ENCODE measurements at places on chromosomes 16 and 17. TPM values are rescaled to one million over a fixed set of nuclear protein-coding genes. Genes with fewer than 3 reads are reported as not detected.

DNA sequence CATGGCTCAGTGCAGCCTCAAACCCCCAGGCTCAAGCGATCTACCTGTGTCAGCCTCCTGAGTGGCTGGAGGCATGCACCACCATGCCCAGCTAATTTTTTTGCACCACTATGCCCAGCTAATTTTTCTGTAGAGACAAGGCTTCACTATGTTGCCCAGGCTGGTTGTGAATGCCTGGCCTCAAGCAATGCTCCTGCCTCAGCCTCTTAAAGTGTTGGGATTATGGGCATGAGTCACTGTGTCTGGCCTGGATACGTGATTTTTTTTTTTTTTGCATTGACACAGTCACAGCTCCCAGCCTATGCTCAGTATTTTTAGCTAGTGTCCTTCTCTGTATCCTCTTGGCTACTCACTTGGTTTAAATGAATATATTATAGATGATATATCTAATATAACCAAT lies 377.0 kb upstream of the TNRC6C start:
- DNase-seq: no peak

DNA sequence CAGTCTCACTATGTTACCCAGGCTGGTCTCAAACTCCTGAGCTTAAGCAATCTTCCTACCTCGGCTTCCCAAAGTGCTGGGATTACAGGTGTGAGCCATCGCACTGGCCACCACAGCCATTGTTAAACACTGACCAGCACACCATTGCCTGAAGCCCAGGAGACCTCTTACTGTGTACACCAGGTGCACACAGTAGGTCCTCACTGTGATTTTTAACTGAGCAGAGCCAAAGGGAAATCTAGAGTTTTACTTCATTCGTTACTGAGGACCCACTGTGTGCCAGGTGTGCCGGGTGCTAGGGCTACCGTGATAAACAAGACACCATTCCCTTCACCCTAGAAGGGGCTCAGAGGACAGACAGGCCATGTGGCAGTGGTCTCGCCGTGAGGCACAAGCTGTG lies 4.2 kb downstream of the ITGB4 start:
- no peak for DNase-seq

DNA sequence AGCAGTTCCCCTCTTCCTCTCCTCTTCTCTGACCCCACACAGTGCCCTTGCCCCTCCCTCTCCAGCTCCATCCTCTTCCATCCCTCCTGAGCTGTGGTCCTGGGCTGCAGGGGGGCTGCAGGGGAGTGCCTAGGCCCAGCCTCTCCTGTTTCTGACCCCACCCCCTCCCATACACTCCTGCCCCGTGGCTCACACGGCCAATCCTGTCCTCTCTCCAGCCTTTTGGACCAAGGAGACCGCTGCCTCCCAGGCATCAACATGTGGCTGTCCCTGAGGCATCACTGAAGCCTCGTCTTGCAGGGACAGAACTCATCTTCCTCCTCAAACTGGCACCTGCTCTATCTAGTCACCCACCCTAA lies 6.7 kb downstream of the CLUH start:
- DNase-seq: no peak

GRCh38 chr16:83054283-83054682 lies 427.5 kb downstream of the CDH13 start:
- no peak for DNase-seq

CES3 gene
- 3.8 TPM for total RNA-seq

MSLN gene
- 1.8 TPM for total RNA-seq

GRCh38 chr17:82153745-82154375 lies 55.8 kb upstream of the FASN start:
- peak; percentile 85 for DNase-seq

Measured in G401 (cell line).